Right lung (tissue), 10 donors: ENCODE measurements at places on chromosomes 2 and 18. TPM values are rescaled to one million over a fixed set of nuclear protein-coding genes. Genes with fewer than 3 reads are reported as not detected.

Gene INHBB
- polyA plus RNA-seq: 0.23 TPM

Gene COL4A4
- 9.5 TPM for polyA plus RNA-seq

Gene RTP5
- not detected for polyA plus RNA-seq

Gene STAT1
- 67.5 TPM for polyA plus RNA-seq

Gene MYO5B
- 13.0 TPM for polyA plus RNA-seq

Gene AQP12B
- not detected for polyA plus RNA-seq
